ENCODE measurements at places on chromosomes 4 and X.

GRCh38 chr4:99404595-99405287 is 30.4 kb downstream of the ADH7 start:
- DNase-seq = no peak

- DNase-seq = no peak
These were observed 555 bp downstream of the CFI start for GRCh38 chr4:109801099-109801789.

GRCh38 chr4:90786602-90787001 is 659.4 kb downstream of the CCSER1 start:
- DNase-seq = no peak

DNA sequence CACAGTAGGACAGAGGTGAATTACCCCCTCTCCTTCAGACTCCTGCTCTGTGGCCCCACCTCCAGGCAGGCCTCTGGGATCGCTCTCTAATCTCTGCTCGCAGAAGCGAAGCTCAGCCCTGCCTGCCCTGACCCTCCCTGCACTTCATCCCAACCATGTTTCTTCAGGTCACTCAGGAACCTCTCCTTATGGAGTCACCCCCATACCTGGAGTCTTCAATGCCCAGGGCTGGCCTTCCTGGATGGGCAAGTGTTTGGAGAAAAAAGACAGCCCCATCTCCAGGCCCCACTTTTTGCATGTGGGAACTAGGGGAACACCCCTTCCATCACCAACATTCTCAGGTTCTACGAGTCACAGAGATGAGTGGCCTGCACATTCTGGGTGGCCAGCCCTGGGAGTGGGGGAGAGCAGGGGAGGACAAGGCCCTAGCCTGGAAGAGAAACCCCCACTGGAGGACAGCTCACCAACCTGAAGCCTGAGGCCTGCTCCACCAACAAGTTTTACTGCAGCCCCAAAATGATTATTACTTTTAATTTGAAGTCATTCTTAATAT is 90.8 kb downstream of the PPP2R2C start:
- DNase-seq = no peak

GRCh38 chr4:106809076-106809475 is 227.0 kb downstream of the DKK2 start:
- no peak for DNase-seq

- DNase-seq = no peak
These were observed 81.7 kb downstream of the FREM3 start for GRCh38 chr4:143618811-143619210.

DNA sequence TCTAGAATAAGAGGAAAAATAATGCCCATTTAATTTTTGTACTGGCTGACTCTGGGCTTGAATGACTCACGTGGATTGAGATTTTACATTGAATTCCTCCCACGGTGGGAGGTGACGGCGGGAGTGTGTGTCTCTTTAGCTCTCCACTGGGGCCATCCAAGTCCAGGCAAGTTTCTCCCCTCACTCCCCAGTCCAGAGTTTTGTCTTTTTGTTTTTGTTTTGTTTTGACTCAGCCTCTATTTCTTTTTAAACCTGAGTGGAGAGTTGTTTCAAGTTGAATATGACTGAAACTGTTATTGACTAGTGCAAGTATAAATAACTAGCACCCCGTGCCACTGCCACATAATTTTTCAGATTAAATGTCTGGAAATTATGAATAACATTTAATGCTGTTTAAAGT is 13.6 kb downstream of the CHST7 start:
- DNase-seq = no peak

- no peak for DNase-seq
These were observed 15.0 kb downstream of the BST1 start for GRCh38 chr4:15717657-15718416.

DNA sequence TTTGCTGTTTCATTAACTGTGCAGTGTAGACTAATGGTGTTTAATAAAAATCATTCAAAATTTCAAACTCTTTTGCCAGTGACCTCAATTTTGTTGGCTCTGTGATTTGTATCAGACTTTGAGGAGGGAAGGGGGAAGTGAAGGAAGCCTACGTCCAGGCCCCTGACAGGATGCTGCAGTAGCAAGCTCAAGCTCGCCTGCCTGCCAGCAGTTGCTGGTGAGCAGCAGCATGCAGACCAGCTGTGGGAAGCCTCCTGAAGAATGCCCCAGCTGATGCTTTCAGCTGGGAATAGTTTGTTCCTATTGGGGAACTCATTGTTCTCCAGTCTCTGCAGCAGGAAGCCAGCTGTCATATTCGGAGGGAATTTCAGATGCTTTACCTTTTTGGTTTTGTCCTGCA is 495.2 kb downstream of the AFF2 start:
- no peak for DNase-seq

DNA sequence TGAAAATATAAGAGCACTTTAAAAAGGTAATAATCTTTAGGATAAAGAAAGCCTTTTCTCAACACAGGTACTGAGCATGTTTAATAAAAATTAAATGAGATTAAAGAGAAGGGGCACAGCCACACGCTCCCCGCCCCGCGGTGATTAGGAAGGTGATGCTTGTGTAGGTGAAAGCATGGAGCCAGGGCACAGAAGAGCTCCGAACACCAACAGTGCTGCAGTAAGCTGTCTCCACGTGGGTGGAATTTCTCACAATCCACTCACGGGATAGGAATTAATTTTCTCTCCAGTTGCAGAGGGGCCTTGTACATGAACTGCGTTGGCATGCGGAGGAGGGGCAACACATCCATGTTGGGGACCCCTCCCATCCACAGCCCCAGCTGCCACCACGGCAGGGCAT is 27.0 kb downstream of the DCTD start:
- DNase-seq = no peak

GRCh38 chr4:7103031-7103606 is 35.3 kb upstream of the GRPEL1 start:
- peak; percentile 78 for DNase-seq

DNA sequence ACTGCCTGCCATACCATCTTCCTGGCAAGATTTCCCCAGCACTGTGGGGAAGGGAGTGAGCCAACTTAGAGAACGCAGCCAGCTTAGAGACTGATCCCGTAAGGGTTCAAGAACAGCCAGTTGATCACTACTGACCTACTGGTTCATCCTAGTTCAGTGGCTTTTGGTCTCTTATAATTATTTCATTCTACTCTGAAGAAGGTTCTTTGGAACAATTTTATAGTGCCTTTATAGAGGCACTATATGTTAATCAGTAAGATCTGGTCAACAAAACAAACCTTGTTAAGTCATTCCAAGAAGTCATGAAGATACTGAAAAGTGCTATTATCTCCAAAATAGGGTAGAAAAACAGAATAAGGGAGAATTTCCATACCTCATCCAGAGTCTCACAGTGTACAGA is 33.2 kb upstream of the ENPEP start:
- DNase-seq = no peak

GRCh38 chrX:115138040-115138439 is 51.2 kb upstream of the RBMXL3 start:
- no peak for DNase-seq

- DNase-seq = no peak
These were observed 155.4 kb downstream of the GPM6A start for GRCh38 chr4:175656649-175657048.

- DNase-seq = no peak
These were observed 108.4 kb downstream of the AFF1 start for GRCh38 chr4:87042986-87043820.

GRCh38 chr4:18675586-18676525 is 654.3 kb upstream of the LCORL start:
- DNase-seq = no peak

DNA sequence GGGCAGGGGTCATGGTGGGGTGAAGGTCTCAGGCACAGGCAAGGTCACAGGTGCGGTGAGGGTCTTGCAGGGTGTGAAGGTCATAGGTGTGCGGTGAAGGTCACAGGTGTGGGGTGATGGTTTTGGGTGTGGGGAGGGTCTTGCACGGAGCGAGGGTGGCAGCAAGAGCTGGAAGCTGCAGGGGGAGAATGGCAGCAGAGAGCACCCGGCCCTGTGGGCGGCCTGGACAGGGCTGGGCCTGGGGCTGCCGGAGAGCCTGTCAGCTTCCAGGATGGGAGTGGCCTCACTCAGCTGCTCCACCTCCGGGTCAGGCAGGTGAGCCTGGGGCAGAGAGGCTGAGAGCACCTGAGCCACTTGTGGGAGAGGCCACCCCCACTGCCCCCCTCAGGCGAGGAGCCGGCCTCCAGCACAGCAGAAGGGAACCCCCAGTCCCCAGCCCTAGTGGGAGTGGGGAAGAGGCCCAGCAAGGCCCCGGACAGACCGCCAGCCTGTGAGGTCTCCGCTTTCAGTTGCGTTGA is 1.5 kb downstream of the MSANTD1 start:
- no peak for DNase-seq

DNA sequence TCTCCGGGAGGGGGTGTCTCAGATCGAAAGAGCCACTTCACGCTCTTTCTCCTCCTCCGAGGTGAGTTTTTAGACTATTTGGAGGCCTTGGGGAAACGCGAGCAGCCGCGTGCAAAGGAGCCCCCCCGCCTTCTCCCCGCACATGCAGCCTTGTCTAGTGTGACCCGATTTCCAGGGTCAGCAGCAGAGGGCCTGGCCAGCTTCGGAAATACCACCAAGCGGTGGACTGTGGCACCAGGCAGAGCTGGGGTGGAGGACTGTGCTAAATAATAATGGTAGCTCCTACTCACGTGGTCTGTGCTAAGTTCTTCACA is 79.3 kb upstream of the BCOR start:
- no peak for DNase-seq

DNA sequence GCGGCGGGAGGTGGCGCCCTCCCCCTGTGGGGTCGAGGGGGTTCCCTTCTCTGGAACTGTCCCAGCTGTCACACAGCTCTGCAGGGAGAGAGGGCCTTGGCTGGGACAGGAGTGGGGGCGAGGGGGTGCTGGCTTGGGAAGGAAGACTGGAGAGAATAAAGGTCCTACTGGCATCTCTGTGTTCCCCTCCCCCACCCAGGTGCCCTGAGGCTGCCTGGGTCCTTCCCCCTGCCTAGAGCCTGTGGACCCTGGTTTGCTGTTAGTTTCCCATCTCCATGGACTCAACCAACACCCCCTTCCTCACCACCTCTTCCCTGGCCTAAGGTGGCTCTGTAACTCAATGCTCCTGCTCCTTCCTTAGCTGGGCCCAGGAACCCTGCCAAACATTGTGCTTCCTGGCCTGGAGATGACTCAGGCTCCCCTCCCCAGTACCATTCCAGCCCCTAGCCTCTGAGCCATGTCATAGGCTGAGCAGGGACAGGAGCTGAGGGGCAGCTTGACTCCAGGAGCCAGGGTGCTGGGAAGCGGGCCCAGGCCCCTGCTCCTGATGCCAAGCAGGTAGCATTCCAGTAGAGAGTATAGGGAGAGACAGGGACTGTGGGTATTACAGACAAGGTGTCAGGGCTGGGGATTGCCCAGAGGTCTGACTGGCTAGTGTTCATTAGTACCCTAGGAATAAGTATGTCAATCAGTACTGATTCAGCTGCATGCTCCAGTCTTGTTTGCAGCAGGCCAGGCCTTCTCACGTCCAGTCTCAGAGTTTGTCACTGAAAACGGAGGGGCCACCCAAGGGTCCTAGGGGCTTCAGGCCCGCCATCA is 100.7 kb downstream of the EFNB1 start:
- DNase-seq = no peak

GRCh38 chr4:169184236-169184635 is 86.5 kb downstream of the SH3RF1 start:
- DNase-seq = no peak

DNA sequence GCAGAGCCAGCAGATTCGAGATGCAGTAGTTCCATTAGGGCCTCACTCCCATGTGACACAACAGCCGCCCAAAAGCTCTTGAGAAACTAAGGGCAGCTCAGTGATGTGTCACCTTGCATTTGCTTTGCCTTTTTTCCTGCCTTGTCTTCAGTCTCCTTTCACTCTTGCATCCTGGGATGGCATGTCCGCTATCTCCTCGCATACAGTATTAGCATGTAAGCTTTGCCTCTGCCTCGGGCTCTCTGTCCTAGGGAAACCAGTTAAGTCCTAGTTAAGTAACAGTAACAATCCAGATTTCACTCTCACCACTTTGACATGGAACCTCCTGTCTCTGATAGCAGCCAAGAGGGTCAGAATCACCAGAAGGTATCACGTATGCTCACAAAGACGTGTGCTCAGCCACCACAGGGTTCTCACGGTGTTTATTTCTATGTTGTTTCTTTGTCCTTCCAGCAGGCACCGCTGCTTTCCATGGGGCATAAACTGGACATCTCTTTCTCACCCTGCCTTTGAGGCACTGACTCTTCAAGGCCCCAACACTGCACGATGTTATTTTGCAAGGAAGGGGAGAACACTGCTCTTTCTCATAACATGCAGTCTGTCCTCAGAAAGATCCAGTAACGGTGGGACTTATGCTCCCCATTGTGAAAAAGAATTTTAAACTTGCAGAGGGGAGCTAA is 26.7 kb upstream of the SORBS2 start:
- no peak for DNase-seq

GRCh38 chr4:52836120-52836519 is 26.0 kb upstream of the RASL11B start:
- DNase-seq = no peak

DNA sequence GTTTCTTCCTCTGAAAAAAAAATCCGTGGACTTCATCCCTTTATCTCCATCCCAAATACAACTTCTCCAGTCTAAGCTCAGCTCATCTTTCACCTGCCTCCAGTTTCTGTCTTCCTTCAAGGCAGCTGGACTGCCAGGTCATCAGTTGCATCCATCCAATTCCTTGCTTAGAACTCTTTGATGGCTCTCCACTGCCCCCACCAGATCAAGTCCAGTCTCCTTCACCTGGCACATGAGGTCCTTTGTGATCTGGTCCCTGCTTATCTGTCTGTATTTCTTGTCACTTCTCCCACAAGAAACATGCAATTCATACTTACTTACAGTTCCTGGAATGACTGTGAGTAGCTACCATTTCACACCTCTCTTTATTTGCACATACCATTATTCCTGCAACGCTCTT is 33.8 kb downstream of the OTUD6A start:
- no peak for DNase-seq

DNA sequence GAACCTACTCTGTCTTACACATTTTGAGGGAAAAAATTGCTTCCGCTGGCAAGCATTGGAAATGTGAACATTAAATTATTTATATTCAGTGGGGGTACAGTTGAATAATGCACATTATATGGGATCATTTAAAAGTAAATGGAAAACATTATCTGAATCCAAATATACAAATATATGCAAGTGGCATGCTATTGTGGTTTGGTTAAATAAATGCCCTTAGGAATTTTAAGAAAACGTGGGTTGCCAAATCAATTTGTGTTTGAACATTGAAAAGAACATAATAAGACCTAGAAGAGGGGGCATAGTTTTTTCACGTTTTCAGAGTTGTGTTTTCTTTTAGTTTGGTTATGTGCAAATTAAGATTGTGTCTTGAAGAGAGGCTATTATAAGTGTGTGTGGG is 230.5 kb upstream of the PRKX start:
- no peak for DNase-seq

DNA sequence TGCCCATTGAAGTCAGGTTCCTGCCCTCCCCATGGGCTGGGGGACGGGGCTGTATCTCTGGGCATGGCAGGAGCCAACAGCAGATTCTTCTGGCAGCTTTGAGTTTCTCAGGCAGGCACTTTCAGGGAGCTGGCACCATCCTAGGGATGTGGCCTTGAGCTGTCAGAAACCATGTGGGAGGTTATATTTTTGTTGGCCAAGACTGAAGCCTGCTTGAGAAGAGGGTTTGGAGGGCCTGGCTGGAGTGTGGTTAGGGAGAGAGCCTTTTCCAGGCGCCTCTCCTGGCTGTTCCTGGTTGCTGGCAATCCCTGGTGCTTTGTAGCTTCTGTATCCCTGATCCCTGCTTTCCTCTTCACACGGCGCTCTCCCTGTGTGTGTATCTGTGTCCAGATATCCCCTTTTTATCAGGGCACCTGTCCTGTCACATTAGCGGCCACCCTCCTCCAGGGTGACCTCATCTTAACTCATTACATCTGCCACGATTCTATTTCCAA is 30.6 kb upstream of the SORCS2 start:
- DNase-seq = no peak

All from activated CD4-positive, alpha-beta T cell treated with anti-CD3 and anti-CD28 coated beads for 24 hours (primary cell).